Activated CD8-positive, alpha-beta memory T cell treated with anti-CD3 and anti-CD28 coated beads, Interleukin-2, amount 50 U/mL, for 4 hours (primary cell): ENCODE measurements at places on chromosomes 7 and 10.

- no peak for DNase-seq
Observed at GRCh38 chr7:150361807-150362621, 6.6 kb upstream of the REPIN1 start.

- no peak for DNase-seq
Observed at GRCh38 chr7:131970602-131971001, 414.2 kb upstream of the PODXL start.

DNA sequence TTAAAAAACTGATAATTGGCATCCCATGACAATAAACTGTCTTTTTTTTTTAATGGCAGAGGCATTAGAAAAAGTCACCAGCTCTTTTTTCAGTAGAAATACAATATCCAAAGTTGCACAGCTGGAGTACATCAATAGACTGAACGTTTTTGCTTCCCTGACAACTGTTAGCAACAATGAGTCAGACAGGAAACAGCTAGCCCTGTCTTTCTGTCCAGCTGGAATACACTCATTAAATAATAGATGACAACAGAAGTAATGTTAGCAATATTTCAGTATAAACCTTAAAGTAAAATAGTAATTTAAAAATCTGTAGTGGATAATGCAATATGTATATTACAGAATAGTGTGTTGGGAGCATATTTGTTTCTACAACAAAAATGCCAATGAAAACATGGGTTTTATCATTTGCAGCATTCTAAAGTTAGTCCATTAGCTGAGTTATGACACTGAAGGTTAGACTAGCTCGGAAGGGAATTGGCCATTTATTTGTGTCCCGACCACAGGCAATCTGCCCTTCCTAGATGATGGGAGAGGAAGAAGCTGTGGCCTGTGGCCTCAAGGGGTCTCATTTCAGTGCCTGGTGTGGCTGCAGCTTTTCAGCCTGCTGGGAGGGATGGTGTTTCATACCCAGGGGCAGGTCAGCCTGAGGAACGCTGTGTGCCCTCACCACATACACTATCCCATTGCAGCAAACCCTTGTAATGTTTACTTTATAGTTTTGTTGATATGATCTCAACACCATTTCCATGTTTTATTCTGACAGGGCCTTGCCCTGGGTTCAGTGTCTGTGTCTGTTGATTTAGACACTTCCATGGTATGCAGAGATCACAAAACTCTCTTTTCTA, 173.3 kb downstream of the SLC16A9 start:
- DNase-seq = no peak

- peak; percentile 38 for DNase-seq
Observed at GRCh38 chr7:111090846-111091245, at the start of gene LRRN3. Gene LRRN3 (plus strand): TSS chr7:111091127. CDS start chr7:111122773, 31,646 bp downstream.

DNA sequence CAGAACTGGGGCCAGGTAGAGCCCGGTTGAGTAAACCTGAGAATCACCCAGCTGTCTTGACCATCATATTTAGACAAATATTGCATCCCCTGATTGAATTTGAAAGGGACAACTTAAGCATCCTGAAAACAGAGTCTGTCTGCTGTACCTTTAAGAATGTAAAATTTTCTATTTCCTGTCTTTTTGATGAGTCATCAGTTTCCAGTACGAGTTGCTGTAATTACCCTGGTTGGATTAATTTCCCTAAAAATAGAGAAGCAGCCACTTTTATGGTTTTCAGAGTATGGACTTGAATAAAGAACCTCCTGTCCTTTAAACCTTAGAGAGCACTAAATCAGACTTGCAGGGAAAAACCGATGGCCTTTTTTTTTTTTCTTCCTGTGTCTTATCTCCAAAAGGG, 164.6 kb upstream of the SH2B2 start:
- DNase-seq = no peak

DNA sequence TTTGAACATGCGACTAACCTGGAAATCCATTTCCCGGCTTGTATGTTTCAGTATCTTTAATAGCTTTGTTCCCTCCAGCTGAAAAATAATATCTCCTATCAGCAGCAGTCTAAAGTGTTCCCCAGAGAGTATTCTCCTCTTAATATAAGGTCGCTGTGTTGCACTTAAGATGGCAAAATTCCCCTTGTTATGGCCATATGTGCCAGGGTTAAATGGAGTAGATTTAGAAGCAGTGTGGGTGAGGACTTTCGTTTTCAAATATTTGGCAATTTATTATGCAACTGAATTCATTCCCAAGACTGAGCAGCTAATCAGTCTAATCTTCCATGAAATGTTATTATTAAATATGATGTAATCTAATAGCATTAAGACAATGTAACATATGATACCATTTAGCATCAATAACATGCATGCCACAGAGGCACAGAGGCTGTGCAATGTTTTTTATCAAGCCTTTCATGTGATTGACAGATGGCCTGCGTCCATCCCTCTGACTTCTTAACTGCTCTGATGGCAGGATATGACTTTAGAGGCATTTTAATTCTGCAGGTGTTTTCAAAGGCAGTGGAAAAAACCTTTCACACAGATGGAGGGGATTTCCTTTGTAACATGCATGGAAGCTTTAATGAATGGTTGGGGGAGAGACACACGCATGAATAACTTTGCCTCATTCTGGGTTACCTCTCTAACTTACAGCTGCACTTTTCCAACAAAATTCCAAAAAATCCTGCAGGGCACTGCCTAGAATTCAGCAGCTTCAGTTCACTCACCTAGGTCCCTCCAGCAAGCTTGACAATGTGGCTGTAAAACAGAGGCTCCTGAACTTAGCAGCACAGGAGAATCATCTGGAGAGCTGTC, 55.1 kb upstream of the ZPBP start:
- no peak for DNase-seq

DNA sequence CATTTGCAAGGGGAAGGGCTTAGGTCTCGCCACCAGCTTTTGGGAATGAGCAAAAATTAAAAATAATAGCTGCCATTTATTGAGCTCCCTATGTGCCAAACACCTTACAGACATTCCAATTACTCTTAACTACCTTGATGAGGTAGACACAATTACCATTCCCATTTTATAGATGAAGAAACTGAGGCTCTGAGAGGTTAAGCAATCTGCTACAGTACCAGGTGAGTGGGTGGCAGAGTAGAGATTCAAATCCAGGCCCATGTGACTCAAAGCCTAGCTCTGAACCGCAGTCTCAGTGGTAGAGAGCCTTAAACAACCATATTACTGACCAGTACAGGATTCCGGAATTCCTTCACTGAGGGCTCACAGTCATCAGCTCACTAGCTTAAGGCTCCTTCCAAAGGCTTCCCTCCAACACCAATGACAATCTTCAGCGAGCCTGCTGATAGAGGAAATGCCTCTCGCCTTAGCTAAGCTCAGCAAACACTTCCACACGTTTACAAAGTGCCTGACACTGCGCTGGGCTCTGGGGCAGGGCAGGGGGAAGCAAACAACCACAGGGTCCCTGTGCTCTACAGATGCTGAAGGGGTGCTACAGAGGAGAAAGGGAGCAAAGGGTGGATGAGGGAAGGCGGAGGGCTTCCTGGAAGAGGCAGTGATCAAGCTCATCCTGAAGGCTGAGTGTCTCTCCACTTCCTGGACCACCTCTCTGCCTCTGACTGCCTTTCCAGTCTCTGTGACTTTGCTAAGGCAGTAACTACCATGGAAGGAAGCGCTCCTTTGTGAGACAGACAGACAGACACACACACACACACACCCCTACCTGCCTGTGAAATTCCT, 7.4 kb downstream of the LRRC20 start:
- no peak for DNase-seq

GRCh38 chr7:156654511-156655234, 14.1 kb downstream of the RNF32 start:
- DNase-seq = no peak

- DNase-seq = no peak
Observed at GRCh38 chr7:43038254-43038653, 74.2 kb upstream of the HECW1 start.

DNA sequence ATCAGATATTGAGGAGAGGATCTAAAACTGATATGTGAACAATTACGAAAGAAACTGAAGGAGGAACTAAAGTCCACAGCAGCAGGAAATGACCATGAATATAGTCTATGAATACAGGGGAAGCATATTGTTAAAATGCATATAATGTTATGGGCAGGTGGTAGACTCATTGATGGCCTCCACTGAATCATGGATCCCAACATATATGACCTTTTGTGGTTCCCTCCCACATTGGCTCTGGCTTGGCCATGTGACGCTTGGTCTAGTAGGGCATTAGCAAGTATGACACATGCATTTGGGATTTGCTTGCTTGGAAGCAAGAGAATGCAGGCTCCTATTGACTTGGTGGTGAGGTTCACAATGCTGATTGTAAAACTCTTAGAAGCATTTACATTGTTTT, 55.2 kb upstream of the RAB18 start:
- DNase-seq = no peak

GRCh38 chr7:74718336-74718735, 55.5 kb upstream of the NCF1 start:
- DNase-seq = no peak

DNA sequence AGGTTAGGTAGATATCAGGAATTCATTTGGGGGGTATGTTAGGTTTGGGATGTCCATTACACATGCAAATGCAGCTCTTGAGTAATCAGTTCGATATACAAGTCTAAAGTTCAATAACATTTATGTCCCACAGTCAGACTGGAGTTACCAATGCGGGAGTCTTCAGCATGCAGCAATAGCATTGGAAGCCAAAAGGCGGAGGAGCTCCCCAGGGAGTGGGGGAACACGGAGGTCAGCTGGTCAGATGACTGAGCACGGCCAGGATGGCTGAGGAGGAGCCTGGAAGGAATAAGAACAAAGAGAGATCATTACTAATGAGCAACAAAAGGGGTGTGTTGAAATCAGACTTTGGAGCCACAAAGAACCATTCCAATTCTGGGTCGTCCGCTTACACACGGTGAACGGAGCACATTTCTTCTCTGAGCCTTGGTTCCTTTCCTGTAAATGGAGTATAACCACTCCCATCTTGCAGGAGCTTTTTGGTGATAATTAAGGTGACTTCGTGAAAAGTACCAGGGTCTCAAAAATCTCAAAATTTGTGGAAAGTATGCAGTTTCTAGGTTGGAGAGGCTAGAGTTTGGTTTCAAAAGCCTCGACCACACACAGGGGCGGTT, 478 bp upstream of the ZNF22 start:
- no peak for DNase-seq

- no peak for DNase-seq
Observed at GRCh38 chr7:66739477-66739876, 1.1 kb upstream of the RABGEF1 start.

DNA sequence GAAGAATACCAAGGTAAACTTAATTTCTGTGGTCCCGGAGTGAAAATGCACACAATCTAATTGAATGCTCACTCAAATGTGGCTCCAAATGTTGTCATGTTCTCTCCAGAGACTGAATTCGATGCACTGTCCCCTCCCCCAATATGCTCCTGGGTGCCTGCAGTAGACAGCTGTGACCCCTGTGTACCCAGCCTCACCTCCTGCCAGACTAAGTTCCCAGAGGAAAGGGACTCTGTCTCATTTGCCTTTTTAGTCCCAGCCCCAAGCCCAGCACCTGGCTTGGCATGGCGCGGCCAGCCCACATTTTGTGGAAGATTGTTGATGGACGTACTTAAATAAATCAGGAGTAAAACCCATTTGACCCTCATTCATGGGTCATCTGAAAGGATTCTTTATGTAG, 21.8 kb upstream of the FIGNL1 start:
- DNase-seq = no peak

DNA sequence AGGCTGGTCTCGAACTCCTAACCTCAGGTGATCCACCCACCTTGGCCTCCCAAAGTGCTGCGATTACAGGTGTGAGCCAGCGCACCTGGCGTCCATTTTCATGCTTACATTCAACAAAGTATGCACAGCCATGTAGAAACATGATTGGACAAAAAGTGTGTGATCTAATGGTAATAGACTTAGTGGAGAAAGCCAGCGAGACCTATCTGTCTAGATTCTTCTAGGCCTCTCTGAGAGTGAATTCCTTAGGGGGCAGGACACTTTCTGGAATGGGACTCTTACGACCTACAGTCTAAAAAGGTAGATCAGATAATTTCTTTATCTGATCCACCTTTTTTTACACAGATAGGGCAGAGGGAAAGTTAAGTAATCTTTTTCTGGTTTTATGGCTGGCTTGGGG, 46.3 kb upstream of the SDK1 start:
- DNase-seq = no peak

- DNase-seq = no peak
Observed at GRCh38 chr10:116944911-116945310, 60.1 kb downstream of the SHTN1 start.

- no peak for DNase-seq
Observed at GRCh38 chr10:87816898-87817608, 973 bp downstream of the ATAD1 start.

- no peak for DNase-seq
Observed at GRCh38 chr10:74949034-74949832, 122.8 kb downstream of the KAT6B start.

GRCh38 chr7:71245038-71245437, 113.1 kb downstream of the GALNT17 start:
- no peak for DNase-seq

- no peak for DNase-seq
Observed at GRCh38 chr7:108094346-108094745, 35.8 kb downstream of the LAMB4 start.

DNA sequence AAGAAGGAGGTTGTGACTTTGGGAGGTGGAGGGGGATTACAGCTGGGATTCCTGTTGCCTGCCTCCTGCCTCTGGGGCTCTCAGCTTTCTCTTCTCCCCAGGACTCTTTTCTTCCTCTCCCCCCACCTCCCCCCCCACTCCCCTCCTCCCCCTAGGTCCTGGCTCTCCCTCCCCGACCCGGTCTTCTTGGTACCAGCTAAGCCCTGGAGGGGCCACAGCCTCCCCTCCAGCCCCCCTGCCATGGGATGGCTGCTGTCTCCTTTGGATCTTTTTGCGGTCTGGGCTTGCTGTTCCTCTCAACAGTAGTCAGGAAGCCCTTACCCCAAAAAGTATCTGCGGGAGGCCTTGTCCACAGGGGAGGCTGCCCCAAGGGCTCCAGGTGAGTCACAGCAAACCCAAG, 33.5 kb upstream of the LEP start:
- no peak for DNase-seq

DNA sequence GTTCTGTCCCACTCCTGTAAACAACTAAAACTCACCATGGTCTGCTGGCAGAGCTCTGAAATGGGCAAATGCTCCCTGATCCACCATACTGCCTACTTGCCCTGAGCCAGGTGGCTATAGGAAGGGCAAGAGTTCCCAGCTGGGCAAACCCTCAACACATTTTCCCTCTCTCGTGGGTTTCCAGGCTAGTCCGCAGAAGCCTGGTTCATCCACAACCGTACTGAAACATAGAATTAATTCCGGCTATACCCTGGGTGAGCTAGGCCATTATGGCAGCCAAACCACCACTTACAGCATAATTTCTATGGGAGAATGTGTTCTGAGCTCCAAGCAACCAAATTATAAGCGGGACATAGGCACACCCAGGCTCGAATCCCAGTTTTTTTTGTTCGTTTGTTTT, 20.1 kb upstream of the DDIT4 start:
- DNase-seq = no peak

- DNase-seq = no peak
Observed at GRCh38 chr7:31767686-31768358, 80.8 kb downstream of the PPP1R17 start.

DNA sequence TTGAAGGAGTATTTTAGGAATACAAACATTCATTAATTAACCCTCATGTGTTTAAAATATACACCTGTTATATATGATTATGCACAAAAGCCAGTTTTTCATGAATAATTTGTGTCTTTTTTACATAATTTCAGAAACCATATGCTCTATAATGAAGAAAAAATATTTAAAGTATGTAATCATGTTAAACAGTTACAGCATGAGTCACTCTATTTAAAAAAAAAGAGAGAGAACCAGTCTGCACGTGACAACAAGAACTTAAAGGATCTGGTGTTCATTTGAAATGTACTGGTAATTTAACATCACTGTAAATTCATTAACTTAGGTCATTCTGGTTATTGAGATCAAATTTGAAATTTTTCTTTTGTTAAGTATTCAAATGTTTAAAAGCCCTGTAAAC, 228.5 kb downstream of the CACNB2 start:
- DNase-seq = no peak
